ENCODE measurements at places on chromosomes 4 and X.

DNA sequence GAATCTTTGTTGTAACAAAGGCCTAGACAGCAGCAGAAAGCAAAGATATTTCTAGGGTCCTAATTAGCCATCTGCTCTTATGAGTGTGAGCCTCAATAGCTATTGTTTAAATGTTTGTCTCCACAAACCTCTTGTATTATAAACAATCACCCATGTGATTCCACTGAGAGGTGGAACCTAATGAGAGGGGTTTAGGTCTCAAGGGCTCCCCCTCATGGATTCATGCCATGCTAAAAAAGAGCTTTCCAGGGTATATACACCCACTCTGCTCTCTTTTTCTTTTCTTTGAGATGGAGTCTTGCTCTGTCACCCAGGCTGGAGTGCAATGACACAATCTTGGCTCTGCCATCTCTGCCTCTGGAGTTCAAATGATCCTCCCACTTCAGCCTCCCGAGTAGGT lies 42.1 kb downstream of the TRIM61 start:
- no peak for DNase-seq

DNA sequence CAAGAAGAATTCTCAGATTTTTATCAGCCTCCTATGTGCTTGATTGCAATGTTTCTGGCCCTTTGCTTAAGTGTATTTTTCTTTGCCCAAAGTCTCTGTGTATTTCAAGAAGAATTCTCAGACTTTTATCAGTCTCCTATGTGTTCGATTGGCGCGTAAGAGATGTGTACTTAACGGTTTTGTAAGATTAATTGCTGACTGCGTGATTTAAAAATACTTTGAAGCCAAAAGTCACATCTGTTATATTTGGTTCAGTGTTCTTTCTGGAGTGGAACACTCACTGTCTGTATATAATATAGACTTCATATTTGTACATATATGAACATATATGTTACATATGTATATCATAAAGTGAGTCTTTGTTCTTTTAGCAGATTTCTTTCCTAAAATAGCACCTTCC lies 11.4 kb downstream of the SCML1 start:
- DNase-seq, result no peak

- no peak for DNase-seq
Observed at GRCh38 chrX:148523303-148524080, 23.1 kb downstream of the AFF2 start.

GRCh38 chr4:14564281-14564680 lies 438.0 kb upstream of the CPEB2 start:
- no peak for DNase-seq

GRCh38 chr4:13325744-13326143 lies 158.4 kb downstream of the RAB28 start:
- no peak for DNase-seq

GRCh38 chr4:42633605-42634388 lies 23.1 kb downstream of the ATP8A1 start:
- DNase-seq, result no peak

All from stimulated activated CD4-positive, alpha-beta T cell treated with anti-CD3 and anti-CD28 coated beads, TNF-alpha, amount 100 ng/mL, for 4 hours (primary cell).